HuH-7 (cell line): ENCODE measurements at places on chromosomes 3 and 15.

DNA sequence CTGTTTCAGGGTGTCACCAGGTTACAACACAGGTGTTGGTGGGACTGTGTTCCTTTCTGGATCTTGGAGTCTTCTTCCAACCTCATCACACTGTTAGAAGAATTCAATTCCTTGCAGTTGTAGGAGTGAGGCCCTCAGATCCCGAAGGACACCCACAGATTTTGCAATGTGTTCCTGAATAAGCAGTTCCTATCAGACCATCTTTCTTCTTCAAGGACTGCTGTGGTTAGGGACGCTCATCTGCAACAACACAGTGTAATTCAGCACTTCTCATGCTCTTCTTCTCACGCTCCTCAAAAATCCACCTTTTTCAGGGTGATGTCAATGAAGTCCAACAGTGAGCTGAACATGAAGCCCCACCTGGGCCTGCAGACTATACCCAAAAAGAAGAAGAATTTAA is 18.8 kb downstream of the TM2D3 start:
- DNase-seq: no peak

DNA sequence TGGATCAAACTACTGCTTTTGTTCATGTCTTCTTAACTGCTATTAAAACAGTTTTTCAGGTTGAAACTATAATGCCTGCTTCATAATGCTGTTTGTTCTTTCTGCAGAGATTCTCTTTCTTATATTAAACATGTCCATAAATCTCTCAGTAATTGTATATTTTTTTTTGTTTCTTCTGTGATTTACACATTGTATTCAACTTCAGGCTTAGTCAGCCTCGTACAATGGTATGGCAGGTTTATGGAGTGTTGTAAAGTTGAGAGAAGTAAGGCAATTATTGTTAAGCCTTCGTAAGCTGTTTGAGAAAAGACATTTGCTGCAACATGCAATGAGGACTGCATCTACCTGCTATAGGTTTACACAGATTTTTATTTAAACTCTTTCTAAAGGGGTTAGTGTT is 977.1 kb downstream of the DIPK2A start:
- no peak for DNase-seq

- no peak for DNase-seq
Measured at GRCh38 chr3:108391917-108392593, 95.7 kb downstream of the HHLA2 start.

GRCh38 chr3:2099028-2099671 is 484 bp downstream of the CNTN4 start:
- no peak for DNase-seq

DNA sequence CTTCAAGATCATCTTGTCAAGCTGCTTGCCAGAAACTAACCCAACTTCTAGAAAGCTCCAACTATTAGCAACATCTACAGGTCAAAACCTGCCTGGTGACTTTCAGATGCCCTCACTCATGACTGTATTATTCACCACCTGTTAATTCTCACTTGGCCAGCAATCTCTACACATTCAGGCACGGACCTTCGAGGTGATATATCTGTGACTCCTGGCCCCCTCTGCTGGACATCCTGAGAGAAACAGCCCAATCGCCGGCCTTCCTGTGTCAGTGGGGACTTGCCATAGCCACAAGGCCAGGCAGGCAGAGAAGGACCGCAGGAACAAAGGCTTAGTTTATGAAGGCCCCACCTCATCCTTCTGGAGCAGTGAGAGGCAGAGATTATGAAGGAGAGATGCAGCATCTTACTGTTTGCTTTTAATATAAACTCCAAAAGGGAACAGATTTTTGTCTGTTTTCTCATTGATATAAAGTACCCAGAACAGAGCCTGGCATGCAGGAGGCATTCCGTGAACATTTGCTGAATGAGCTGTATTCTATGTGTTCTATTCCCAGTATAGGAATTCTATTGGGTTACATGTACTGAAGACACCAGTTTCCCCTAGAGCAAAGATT is 24.4 kb upstream of the OCA2 start:
- peak; percentile 82 for DNase-seq

DNA sequence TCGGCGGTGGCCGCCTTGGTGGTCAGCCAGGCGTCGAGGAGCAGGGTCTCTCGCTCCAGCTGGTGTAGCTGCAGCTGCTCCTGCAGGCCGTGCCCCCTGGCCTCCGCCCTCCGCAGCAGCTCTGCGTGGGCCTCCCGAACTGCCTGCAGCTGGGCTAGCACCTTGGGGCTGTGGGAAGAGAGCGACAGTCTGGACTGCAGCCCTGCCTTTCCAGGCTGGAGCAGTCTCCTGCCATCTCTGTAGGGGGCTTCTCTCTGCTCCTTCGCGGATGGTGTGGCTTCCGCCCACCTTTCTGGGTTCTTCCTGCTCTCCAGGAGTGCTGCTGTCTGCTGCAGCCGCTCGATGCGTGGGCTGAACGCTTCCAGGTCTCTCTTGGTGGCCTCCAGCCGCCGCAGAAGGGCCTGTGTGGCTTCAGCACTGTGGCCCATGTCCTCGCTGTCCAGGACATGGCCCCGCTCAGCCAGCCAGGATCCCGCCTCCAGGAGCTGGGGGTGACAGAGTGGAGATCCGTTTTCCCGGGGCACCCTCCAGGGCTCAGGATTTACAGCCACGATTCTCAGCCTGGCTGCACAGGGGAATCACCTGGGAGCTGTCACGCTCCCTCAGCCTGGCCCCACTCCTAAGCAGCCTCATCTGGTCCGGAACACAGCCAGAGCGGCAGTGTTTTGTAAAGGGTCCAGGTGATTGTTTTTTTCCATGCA is 16.8 kb downstream of the PLA2G4B start:
- DNase-seq: no peak

DNA sequence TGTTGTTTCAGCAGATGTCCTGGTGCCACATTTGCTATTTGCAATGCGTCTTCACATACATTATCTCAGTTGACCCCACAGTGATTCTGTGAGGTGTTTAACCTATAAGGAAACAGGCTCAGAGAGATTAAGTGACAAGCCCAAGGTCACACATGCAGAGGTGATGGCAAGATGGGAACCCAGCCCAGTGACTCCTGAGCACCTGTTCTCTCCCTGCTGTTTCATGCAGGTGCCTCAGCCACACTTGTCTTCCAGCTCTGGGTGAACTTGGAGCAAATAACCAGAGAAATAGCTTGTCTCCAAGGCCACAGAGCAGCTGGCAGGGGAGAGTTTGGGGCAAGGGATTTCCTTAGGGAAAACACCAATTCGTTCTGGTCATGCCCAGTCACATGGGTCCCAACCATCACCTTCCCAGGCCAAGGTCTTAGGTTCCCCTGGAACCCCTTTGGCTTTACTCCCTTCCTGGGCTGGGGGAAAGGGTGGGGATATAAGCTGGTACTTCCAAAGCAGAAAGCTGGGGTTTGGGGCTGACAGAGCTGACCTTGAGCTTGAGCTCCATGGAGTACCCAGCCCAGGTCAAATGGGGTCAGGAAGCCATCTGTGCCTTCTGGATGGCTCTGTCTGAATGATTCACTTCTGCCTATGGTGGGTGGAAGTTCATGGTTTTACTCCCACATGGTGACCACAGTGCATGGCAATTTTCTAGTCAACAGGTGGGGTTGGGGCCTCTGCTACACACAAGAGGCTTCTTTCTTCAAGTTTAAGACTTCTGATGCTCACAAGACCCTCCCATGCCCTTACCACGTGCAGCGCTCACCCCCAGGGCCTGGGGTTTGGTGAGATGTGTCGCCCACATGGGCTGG is 22.4 kb downstream of the LIPC start:
- DNase-seq: no peak

- DNase-seq: no peak
Measured at GRCh38 chr15:60573936-60574335, 95.0 kb upstream of the ICE2 start.

DNA sequence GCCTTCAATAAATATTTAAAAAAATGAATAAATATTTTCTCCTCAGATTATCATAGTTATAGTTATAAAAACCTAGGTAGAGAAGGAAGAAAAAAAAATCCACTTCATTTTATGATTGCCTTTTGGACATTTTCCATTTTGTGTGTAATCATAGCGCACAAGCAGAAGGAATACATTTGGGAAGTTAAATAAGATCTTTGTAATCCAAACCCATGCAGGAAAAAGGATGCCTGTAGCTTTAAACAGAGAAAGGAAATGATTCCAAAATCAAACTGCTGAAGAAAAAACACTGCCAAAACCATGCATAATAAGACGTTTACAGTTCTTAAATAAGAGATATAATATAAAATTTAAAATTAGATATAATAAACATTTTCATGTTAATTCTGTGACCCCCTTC is 7.4 kb upstream of the CCDC54 start:
- DNase-seq: no peak

DNA sequence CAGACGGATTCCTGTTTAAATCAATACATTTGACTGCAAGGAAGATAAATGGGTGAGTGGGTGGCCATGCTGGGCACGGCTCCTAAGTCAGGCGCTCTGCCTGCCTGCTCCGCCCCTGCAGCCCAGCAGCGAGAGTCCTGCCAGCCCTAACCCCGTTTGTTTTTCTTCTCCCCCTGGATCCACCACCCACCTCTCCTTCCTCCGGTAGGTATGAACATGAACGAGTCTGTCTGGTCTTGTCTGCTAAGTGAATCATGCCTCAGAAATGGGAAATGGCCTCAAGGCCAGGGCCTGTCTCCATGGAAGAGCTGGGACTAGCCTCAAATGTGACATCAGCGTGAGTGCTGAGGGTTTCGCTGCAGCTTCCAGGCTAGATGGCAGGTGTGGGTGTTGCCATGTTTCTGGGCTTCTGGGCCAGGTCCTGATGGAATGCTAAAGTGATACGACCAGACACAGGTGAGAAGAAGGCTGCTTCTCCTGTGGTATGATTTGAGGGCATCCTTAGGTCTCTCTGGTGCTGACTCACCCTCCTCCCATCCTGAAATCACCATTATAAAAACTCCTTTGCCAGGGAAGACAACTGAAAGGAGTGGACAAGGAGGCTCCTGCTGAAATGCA is 5.6 kb upstream of the FEM1B start:
- no peak for DNase-seq
